Activated T-helper 1 cell treated with anti-CD3 and anti-CD28 coated beads, Interleukin-2, amount 50 U/mL, for 16 hours (primary cell): ENCODE measurements at places on chromosomes 5 and 9.

DNA sequence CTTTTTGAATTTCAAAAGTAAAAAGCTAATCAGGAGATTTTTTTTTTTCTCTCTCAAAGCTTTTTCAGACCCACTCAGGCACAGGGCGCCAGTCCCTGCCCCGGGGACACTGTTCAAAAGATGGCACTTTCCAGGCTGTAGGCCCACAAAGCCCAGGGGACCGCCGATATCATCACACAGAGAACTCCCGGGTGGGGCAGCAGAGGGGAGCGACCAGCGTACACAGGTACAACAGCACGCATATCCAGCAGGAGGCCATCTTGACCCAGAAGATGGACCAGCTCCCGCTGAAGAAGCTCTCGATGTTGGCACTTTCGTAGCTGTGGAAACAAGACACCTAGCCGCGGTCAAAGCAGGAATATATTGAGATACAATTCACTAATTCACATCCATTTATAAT is 108.3 kb downstream of the THBS4 start:
- DNase-seq, result no peak

- DNase-seq, result no peak
Observed at GRCh38 chr9:125732562-125732961, 14.6 kb upstream of the PBX3 start.

- DNase-seq, result no peak
Observed at GRCh38 chr9:18824095-18824666, 208.8 kb downstream of the SAXO1 start.

DNA sequence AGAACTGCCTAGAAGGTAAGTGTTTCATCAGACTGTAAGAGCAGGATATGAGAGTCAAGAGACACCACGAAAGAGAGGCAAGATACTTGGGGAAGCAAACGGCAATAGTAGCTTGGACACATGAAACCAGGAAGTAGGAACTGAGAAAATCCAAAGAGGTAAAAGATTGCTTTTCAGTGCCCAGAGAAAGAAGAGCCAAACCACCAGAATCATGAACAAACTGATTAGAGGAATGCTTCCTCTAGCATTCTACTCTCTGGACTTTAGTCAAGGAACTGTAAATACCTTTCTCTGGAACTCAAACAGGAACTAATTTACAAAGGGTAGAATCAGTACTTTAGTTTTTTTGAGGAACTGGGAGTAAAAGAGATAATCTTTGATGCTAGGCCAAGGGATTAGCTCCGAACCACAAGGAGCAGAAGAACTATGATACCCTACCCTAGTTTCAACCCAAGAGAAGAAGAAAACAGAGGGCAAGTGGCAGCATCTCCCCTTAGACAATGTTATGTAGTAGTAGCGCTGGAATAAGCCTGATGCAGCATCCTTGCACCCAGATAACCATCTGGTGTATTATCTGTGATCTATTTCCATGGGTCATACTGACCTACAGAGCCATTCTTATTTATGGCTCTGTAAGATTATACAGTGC is 41.3 kb downstream of the EFCAB9 start:
- DNase-seq, result no peak

- no peak for DNase-seq
Observed at GRCh38 chr5:10489810-10490426, 48.2 kb downstream of the ROPN1L start.

- no peak for DNase-seq
Observed at GRCh38 chr5:177353093-177353492, 1.6 kb upstream of the LMAN2 start.

GRCh38 chr5:83376461-83376860 is 95.1 kb upstream of the VCAN start:
- DNase-seq, result no peak

GRCh38 chr9:93869088-93869487 is 86.1 kb downstream of the BARX1 start:
- DNase-seq, result no peak

GRCh38 chr9:86741311-86742208 is 205.7 kb downstream of the GAS1 start:
- DNase-seq, result no peak

DNA sequence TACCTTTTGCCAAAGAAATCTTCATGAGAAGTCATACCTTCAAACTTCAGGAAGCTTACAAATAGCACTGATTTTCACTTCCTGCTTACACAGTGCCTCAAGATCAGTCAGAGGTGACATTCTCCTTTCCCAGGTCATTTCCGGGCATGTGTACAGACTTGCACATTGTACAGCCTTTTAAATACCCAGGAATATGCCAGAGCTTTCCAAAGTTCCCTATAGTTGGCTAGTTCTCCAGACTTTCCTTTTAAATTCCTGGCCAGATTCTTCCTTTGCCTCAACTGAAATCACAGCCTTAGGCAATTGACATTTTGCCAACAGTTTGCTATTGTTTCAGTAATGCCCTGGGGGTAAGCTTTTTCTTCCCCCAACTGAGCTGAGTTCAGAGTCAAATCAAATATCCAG is 47.2 kb downstream of the RFX3 start:
- no peak for DNase-seq

- no peak for DNase-seq
Observed at GRCh38 chr5:99285606-99286005, 356.8 kb upstream of the CHD1 start.

GRCh38 chr9:111948951-111949350 is 52.3 kb downstream of the UGCG start:
- no peak for DNase-seq

DNA sequence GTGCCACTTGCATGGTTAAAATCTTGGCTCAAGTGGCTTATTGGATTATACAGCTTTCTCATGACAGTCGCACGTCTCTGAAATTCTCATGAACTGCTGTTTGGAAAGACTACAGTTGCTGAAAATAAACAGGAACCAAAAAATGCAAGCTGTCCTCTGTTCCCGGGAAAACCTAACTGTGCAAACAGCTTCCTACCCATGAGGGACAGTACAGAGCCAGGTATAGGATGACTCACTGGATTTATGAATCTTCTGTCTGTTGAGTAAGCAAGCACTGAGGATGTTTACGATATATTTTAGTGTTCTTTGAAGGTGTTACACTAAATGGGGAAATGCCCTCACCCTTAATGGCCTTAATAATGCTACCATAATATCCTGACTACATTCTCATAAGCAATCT is 380.3 kb upstream of the TNC start:
- DNase-seq, result no peak

GRCh38 chr5:155025895-155026294 is 12.3 kb downstream of the KIF4B start:
- no peak for DNase-seq

GRCh38 chr5:14118551-14119320 is 24.4 kb upstream of the TRIO start:
- no peak for DNase-seq

DNA sequence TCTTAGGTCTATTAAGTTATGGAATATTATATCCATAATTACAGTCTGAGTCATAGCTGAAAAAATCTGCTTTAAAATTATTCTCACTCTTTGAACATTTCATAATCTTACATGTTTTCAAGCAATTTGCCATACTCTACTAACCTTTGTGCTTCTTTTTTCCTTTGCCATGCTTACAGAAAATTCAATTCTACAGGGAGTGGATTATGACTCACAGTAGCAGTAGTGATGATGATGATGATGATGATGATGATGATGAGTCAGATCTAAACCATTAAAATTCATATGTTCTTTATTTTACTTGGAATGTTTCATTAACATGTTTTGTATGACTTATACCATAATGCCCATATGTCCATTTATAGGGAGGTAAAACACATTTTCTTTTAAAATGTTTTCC is 207.1 kb downstream of the VPS13A start:
- DNase-seq, result no peak

DNA sequence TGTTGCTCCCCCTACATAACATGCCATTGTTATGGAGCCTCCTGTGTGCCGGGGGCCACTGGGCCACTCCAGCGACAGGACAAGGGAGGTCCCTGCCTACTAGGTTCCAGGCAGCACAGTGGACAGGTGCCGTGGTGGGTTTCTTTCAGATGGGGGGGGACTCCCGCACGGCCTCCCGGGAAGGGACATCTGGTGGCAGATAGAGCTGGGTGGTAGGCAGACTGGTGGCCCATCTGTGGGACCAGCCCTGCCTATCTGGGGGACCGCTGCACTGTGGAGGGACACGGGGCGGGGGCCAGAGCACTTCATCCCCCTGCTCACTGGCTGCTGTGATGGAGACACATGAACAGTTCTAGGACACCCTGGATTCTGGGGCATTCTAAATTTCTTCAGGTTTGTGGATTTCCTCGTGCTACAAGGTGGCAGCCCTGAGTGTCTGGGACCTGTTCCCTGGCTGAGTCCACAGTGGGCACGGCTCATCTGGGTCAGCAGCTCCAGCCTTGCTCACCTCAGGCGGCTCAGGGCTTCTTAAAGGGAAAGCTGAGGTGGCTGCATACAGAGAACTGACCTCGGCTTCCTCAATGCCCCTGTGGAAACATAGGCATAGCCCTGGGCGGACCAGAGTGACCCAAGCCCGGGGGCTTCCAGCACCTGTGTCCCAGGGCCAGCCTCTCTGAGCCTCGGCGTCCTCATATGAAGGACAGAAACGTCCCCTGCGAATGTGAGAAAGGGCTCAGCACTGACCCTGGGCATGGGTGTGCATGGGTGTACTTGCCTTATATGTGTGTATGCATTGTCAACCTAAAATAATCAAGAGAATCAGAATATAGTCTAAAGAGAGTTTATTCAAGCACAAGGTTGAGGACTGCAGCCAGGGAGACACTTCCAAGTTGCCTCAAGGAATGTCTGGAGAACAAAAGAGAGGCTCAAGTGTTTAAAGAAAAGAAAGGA is 22.5 kb downstream of the FGD3 start:
- DNase-seq, result no peak

DNA sequence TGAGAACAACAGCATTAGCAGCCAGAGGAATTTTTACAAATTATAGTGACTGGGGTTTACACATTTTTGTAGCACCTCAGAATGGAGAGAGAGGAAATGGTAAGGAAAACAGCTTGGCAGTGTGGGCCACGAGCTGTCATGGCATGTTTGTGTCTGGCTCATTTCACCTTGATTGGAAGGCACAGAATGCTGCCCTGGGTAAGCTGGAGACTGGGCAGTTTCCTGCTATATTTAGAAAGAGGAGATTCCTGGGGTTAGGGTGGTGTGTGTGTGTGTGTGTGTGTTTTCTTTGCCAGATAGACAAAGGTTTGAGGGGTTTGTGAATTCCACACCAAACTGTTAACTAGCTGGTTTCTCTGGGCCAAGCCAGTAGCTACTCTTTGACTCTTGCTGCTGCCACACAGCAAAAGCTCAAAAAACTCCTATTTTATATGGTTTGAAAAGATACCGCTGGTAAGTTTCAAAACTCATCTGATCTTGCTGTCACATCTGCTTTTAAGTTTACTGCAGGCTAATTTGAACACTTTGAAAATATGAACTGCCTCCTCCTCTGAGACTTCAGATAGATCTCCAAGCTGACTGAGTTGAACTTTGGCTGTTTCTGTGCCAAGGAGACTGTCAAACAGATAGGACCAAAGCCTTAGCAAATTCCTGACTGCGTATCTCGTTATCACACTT is 9.1 kb downstream of the ARHGAP26 start:
- no peak for DNase-seq

DNA sequence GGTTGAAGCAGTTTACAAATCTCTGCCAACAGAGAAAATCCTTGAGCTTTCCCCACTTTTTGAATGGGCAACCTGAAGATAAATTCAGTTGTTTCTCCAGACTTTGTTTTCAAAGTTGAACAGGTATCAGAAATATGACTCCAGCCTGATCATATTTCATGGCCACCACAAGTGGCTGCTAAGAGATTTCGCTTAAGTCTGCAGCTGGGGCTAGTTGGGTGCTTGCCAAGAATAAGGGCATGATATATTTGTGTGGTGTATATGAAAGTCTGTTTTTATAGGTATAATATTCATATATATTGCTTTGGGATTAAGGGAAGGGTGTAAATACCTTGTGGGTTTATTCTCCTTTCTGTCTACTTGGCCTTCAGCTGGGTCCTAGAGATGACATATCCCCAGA is 168.4 kb upstream of the GDNF start:
- no peak for DNase-seq

DNA sequence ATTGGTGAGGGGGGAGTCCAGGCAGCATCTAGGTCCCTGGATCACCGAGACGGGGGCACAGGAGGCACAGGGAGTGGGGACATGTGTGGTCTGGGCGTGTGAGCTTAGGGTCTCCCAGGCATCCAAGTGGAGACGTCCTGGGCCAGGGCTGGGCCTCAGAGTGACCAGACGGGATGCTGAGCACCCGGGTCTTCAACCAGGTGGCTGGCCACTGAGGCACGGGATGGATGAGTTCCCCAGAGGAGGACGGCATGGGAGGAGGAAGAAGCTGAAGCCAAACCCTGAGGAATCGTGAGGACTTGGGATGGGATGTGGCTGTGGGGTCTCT is 88.0 kb downstream of the LMX1B start:
- DNase-seq, result no peak

GRCh38 chr5:102797322-102797884 is 42.3 kb downstream of the PAM start:
- DNase-seq, result no peak

DNA sequence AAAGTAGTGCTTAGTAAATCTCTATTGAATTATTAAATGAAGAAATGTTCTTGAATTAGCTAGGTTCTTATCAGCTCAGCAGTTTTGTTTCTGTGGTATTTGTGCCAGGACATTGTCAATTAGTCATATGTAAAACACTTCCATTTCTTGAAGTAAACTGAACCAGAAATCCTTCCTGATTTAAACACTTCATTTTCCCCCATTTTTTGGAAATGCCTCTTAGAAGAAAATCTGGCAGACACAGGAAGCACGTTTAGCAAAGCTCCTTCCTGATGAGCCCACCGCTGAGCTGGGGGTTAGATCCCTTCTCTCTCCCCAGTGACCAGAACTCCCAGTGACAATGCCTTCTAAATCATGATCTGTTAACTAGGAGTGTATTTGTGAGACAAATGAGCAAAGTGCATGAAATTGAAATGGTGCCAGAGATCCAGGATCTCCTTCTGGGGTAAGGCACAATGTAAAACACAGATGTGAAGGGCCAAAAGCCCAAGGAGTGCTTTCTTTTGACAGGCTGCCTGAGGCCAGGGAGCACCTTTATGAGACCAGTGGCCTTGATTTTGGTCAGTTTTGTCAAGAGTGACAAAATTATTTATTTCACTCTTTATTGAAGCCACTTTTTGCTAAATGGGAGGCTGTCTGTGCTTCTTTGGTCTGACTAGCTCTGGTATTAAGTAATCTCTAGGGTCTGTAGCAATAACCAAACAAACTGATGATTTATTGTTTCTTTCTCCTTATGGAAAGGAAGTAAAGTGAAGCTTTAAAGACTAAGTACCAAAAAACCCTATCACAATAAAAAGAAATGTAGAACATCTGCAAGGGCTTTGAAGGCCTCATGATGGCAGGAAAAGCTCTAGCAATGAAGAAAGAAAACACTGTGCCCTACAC is 25.5 kb upstream of the RUSC2 start:
- no peak for DNase-seq

GRCh38 chr5:154756009-154756867 is 1.1 kb downstream of the LARP1 start:
- peak; percentile 23 for DNase-seq

- no peak for DNase-seq
Observed at GRCh38 chr9:124139001-124139400, 118.7 kb upstream of the NEK6 start.

- no peak for DNase-seq
Observed at GRCh38 chr5:125914471-125914870, 508.7 kb upstream of the GRAMD2B start.
